ENCODE measurements at places on chromosomes 5 and 9.

DNA sequence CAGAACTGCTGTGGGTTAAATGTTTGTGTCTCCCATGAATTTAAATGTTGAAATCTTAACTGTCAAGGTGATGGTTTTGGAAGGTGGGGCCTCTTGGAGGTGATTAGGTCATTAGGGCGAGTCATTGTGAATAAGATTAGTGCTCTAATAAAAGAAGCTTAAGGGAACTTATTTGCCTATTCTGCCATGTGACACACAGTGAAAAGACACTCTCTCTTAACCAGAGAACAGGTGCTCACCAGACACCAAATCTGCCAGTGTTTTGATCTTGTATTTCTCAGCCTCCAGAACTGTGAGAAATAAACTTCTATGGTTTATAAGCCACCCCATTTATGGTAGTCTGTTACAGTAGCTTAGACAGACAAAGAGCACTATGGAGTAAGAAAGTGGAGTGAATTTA is 117.9 kb upstream of the SV2C start:
- no peak for DNase-seq

DNA sequence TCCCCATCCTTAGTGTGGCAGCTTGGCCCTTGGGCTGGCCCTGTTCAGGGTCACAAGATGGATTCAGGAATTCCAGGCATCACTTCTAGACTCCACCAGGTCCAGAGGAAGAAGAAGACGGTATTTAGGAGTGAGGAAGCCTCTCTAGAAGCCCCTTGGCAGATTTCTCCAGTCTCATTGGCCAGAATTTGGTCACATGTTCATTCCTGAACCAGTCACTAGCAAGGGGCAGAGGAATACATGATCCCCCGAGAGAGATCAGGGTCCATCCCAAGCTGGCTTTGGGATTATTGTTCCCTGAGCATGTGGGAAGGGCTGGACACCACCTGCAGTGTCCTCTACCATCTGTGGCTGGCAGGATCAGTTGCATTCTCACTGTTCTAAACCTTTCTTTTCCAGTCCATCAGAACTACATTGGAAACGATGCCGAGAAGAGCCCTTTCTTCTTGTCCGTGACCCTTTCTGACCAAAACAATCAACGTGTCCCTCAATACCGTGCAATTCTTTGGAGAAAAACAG is 48.5 kb downstream of the GARNL3 start:
- no peak for DNase-seq

DNA sequence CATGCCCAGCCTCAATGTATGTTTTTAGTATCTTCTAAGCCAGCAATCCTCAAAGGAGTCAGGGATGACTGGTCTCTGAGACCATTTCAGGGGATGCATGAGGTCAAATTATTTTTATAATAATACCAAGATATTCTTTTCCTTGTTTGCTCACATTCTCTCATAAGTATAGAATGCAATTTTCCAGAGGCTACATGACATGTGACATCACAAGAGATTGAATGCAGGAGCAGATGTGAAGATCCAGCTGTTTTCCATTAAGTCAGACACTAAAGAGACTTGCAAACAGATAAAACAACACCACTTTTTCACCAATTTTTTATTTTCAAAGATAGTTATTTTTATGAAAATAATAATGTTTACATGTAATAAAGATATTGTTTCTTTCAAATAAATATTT is 22.0 kb upstream of the FREM1 start:
- DNase-seq, result no peak

DNA sequence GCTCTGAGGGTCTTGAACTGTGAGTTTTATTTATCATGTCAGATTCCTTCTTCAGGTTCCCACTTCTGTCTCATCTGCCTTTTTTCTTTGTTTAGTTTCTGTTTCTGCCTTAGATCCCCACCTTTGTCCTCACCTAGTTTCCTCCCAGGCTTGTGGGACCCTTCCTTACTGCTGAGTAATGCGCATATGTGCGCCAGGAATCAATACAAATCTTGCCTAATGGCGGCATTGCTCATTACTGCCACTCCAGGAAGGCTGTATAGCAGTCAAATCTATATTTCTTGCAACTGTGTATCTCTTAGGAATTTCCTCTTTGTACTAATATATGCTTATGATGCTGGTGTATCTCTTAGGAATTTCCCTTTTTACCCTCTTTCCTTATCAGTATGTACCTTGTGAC is 465.4 kb downstream of the DMRT2 start:
- DNase-seq, result no peak

DNA sequence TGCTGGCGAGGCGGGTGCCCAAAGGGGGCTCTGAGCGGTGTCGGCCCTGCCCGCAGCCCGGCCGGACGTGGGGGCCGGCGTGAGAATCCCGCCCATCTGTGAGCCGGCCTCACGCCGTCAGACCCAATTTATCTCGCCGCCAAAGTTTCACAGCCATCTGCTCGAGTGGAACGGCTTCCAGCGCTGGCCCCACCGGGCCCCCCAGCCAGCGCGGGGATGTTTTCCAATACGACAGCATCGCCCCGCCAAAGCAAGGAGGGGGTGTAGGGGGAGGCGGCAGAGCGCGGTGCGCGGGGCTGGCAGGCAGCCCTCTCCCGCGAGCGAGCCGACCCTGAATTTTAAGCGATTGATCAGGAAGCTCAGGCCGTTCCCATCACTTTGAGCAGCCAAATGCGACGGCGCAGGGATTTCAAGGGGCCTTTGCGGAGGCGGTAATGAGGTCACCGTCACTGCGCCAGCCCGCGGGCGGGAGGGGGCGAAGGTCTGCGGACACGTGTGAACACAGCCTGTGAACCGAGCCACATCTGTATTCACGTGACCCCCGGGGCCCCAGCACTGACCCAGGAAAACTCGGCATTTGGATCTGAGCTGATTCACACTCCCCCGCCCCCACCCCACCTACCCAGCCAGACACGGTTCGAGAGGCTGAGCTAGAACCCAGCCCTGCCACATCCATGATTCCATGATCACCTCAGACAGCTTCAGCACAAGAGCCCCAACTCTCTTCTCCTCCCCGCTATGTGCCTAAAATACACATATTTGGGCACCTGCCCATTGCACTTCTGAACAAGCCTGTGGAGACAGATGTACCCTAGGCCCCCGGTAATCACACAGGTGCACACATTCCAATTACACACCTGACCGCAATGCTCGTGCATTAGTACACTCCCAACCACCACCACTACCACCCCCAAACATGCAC is 47.8 kb upstream of the PSD2 start:
- no peak for DNase-seq

DNA sequence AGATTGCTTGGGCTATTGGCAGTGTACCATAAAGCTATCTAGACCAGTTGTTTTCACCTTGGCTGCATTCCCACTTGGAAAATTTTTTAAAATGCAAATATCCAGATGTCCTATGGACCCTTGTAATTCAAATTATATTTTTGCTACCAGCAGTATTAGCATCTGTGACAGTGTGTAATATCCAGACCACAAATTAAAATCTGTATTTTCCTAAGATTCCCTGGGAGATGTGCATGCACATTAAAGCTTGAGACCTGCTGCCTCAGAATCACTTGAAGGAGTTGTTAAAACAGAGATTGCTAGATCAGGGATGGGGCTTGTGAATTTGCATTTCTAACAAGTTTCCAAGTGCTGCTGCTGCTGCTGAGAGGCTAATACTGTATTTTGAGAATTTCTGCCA is 381.2 kb upstream of the PDE4D start:
- no peak for DNase-seq

- DNase-seq, result no peak
Observed at GRCh38 chr5:108081707-108082106, 300.2 kb downstream of the FBXL17 start.

DNA sequence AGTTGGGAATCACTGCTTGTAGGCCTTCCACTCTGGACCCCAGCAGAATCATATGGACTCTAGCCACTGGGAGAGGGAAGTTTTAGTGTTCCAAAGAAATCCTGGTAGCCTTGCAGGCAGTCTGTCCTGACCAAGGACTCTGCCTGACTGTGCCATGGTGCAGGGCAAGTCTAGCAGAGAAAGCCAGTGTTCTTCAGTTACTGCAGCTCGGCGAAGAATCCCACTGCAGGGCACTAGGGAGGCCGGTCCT is 20.3 kb upstream of the MATR3 start:
- no peak for DNase-seq

- peak; percentile 78 for DNase-seq
Observed at GRCh38 chr5:19880458-19880857, 107.5 kb downstream of the CDH18 start.

- no peak for DNase-seq
Observed at GRCh38 chr5:179768326-179769085, 25.3 kb upstream of the LTC4S start.

DNA sequence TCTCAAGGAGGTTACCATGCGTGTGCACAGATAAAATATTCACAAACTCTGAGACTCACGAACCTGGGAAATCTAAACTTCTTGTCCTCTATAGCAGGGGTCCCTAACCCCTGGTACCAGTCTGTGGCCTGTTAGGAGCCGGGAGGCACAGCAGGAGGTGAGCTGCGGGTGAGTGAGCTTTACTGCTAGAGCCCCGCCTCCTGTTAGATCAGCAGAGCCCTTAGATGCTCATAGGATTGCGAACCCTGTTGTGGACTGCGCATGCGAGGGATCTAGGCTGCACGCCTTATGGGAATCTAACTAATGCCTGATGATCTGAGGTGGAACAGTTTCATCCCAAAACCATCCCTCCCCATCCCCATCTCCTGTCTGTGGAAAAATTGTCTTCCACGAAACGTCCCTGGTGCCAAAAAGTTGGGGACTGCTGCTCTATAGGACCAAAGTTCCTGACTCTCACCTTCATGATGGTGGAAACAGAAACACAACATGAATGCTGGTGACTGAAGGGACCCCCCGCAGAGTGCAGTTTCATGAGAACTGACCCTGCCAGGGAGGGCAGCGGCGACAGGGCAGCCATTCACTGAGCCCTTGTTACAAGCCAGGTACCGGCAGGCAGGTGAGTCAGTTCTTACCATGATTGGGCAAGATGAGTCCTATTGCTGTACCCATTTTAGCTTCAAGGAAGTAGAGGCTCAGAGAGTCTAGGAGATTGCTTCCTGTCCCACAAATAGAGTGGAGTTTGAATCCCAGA is 181.9 kb downstream of the RGS3 start:
- no peak for DNase-seq

Data from NCI-H774 (cell line).